Stimulated activated effector memory CD8-positive, alpha-beta T cell treated with anti-CD3 and anti-CD28 coated beads, Interleukin-12 subunit alpha, Interleukin-12 subunit beta, amount 100 ng/mL, for 72 hours (primary cell): ENCODE measurements at places on chromosomes 1 and 21.

DNA sequence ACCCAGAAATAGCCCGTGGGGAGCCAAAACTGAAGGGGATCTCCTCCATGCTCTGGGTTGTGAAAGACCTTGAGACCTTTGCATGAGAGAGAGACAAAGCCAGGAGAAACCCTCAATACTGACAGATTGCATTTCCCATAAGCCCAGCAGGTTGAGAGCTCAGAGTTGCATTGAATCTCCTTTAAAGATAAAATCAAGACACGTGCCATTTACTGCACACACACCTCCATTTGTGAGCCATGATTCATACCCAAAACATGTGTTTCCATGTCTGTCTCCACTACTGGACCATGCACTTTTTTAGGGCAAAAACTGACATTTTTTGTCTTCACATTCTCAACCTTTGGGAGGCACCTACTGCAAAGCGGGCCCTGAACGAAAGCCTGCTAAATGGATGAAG lies 144.0 kb upstream of the NRIP1 start:
- no peak for DNase-seq

DNA sequence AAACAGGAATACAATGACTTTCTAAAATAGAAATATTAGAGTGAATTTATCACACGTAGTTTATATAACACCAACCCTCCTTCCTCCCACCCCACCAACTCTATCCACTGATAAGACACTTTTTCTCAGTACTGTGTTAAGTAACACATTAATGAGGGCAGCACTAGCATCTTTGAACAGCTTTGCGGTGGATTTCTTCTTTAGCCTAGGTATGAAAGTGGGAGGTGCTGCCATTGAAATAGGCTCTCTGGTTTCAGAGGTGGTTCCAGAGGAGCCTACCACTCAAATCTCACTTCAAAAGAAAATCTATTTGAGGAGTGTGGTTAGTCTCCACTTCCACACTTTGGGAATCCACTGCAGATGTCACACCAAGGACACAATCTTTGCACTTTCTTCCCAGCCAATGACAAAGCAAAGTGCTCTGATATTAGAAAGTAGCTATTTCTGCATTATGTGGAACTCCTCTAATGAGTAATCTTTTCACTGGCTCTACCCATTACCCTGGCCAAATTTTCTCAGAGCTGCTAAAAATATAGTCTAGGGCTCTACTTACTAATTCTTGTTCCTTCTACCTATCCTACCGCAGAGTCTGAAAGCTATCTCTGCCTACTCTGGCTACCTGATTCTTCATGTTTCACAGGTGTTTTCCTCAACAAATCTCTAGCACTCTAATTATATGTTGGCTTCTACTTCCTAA lies 1667.8 kb downstream of the MRPL39 start:
- DNase-seq: no peak

- DNase-seq: no peak
These were observed 14.6 kb downstream of the EFCAB7 start for GRCh38 chr1:63537940-63538339.

DNA sequence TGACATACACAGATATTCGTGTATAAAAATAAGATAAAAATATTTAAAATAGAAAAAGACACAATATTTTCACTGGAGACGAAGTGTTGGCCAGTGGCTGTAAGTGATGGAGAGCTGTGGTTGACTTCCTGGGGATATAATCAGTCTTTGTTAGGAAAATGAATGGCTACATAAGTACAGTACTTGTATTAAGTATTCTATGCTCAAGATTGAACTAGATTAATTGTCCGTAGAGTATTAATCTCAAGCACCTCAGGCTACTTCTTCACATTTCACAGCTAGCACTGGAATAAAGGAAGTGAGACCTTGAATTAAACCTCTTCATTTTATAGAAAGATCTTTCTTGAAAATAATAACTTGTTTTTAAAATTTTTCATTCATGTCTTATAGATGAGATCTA lies 39.0 kb upstream of the RGS5 start:
- DNase-seq: no peak

DNA sequence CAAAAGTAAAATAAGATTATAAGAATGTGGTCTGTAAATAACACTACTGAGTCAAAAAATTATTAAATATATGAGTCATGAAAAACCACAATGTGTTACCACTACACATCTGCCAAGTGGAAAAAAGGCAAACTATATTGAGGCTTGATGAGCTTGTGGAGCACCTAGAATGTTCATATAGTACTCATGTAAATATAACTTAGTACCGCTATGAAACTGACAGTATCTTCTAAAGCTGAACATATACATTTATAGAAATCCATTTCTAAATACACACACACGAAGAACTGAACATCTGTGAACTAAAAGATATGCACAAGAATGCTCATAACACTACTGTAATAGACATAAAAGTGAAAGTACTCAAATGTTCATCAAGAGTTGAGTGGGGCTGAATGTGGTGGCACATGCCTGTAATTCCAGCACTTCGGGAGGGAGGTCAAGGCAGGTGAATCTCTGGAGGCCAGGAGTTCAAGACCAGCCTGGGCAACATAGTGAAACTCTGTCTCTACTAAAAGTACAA lies 18.5 kb upstream of the GBP3 start:
- DNase-seq: peak; percentile 65

GRCh38 chr21:26397545-26397944 lies 175.5 kb downstream of the CYYR1 start:
- DNase-seq: no peak

GRCh38 chr1:24202987-24203386 lies 15.9 kb upstream of the IFNLR1 start:
- DNase-seq: no peak

DNA sequence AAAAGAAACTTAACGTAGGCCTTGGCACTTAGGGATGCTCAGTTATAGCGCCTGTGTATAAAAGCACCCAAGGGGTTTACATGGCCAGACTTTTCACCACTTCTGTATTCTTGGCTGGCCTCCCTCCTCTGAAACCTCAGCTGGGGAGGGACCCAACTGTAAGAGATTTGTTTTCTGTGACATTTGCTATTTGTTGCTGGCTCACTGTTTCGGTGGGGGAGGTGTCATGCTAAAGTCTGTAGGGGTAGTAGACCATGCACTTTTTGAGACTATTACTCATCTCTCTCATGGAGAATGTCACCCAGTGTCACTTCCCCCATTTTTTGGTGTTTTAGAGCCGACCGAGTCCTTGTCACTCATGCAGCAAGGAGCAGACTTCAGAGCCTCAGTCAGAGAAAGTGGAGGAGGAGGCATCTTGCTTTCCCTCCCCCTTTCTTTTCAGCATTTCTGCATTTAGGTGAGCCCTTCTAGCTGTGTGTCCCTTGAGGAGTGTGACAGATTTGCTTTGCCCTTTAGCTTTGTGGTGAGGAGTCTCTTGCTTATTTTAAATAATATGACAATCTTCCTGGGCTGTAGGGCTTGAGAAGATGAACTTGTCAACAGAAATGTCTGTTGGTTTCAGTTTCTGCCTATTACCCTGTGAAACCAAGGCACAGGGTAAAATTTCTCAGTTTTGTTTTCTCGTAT lies 160.1 kb downstream of the FASLG start:
- DNase-seq: peak; percentile 74

- DNase-seq: no peak
These were observed 225.8 kb upstream of the L1TD1 start for GRCh38 chr1:61968869-61969268.
